Karpas-422 (cell line): ENCODE measurements at places on chromosomes 13 and 19. TPM values are rescaled to one million over a fixed set of nuclear protein-coding genes. Genes with fewer than 3 reads are reported as not detected.

The ATXN8OS gene
- not detected in 2 replicates for total RNA-seq

The ERCC1 gene
- total RNA-seq, result 121 and 175 TPM in 2 replicates

DNA sequence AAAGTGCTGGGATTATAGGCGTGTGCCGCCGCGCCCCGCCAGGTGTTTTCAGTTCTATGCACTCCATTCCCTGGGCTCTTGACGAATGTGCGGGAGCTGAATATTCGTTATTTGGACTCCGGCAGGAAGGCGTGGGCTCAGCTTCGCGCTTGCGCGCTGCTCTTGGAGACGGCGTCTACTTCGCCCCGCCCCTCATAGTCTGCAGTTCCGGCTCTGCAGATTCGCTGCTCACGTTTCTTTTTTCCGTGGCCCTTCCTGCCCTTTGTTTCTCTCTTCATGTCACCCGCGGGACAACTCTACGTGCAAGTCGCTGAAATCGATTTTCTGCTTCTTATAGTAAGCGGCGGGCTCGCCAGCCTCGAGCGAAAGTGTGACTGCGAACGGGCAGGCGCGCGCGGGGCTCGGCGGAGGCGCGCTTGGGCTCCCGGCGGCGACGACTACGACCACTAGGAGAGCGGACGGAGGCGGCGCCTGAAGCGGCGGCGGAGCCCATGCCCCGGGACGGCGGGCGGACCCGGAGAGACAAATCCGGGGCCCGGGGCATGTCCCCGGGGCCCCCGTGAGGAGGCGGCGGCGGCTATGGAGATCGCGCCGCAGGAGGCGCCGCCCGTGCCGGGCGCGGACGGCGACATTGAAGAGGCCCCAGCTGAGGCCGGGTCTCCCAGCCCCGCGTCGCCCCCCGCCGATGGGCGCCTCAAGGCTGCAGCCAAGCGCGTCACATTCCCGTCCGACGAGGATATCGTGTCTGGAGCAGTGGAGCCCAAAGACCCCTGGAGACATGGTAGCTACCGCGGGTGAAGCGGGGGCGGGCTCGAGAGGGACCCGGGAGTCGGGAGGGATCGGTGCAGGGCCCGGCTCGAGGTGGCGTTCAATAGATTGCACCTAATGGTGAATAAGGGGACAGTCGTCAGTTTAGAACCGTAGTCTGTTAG lies at the start of gene PPP1R37:
Gene PPP1R37, plus strand, starts transcription at position 433 of the 932 bp plus-strand sequence. Its CDS starts 147 bp downstream, at position 580.
- H3K27me3 ChIP-seq, result no peaks in the 10 kb centered on the region
- peak within 1 kb of the TSS; percentile 95 for H3K4me3 ChIP-seq
- peaks cover 33% of the 10 kb centered on the region for H3K4me1 ChIP-seq
- H3K36me3 ChIP-seq, result peaks cover 7% of the 10 kb centered on the region; the same call in 1 of the 2 replicates
- peak; percentile 98 for DNase-seq

DNA sequence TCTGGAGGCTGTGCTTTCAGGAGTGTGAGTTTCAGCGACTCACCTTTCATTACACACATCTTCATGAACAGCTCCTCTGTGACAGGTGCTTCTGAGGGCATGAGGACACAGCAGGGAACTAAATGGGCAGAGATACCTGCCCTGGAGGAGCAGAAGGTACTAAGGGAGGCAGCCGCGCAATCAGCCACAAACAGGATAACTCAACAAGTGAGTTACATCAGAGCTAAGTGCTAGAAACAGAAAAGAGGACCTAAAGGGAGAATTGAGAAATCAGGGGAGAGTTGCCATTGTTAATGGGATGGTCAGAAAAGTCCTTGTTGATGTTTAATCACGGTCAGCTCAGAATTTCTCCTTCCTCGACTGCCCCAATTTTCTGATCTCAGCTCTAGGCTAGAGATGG lies 42.5 kb downstream of the SYDE1 start:
- no peak overlapping the region for H3K4me3 ChIP-seq
- DNase-seq, result peak; percentile 32
- H3K27ac ChIP-seq, result no peak overlapping the region
- no peaks in the 10 kb centered on the region for H3K27me3 ChIP-seq
- H3K4me1 ChIP-seq, result no peaks in the 10 kb centered on the region

DNA sequence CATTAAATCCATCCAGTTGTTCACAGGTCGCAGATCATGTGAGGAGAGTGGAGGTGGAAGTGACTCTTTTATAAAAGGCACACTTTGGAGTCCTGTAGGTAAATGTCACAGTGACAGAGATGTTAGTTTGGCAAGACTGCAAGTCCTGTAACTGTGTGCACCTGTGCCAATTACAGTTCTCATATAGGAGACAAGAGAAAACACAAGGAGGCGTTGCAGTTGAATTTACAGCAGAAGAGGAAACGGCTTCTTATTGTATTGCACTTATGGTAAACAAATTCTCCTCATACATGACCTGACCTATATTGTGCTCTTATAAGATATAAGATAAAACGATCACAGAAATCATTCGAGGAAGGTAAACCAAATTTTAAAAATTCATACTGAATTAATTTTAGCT lies 732.8 kb upstream of the SLC10A2 start:
- no peaks in the 10 kb centered on the region for H3K36me3 ChIP-seq
- H3K4me3 ChIP-seq, result no peak overlapping the region
- no peak overlapping the region for H3K27ac ChIP-seq
- no peaks in the 10 kb centered on the region for H3K27me3 ChIP-seq

GRCh38 chr19:32238076-32238475 lies 107.3 kb upstream of the ZNF507 start:
- H3K36me3 ChIP-seq, result no peaks in the 10 kb centered on the region
- H3K4me1 ChIP-seq, result no peaks in the 10 kb centered on the region
- peak; percentile 73 for DNase-seq
- no peak overlapping the region for H3K4me3 ChIP-seq
- H3K27me3 ChIP-seq, result no peaks in the 10 kb centered on the region

GRCh38 chr13:102690883-102691282 lies 4.0 kb downstream of the METTL21C start:
- no peak overlapping the region for H3K27ac ChIP-seq
- no peak overlapping the region for H3K4me3 ChIP-seq
- no peaks in the 10 kb centered on the region for H3K36me3 ChIP-seq
- no peaks in the 10 kb centered on the region for H3K4me1 ChIP-seq

GRCh38 chr13:44921246-44921877 lies 67.9 kb downstream of the NUFIP1 start:
- DNase-seq, result no peak
- H3K27me3 ChIP-seq, result no peaks in the 10 kb centered on the region
- H3K36me3 ChIP-seq, result no peaks in the 10 kb centered on the region
- H3K4me3 ChIP-seq, result no peak overlapping the region
- peaks cover 11% of the 10 kb centered on the region for H3K4me1 ChIP-seq
- no peak overlapping the region for H3K27ac ChIP-seq
